ENCODE measurements at places on chromosomes 7 and 10.

GRCh38 chr7:30971840-30972563 lies 8.2 kb downstream of the GHRHR start:
- no peak for DNase-seq

DNA sequence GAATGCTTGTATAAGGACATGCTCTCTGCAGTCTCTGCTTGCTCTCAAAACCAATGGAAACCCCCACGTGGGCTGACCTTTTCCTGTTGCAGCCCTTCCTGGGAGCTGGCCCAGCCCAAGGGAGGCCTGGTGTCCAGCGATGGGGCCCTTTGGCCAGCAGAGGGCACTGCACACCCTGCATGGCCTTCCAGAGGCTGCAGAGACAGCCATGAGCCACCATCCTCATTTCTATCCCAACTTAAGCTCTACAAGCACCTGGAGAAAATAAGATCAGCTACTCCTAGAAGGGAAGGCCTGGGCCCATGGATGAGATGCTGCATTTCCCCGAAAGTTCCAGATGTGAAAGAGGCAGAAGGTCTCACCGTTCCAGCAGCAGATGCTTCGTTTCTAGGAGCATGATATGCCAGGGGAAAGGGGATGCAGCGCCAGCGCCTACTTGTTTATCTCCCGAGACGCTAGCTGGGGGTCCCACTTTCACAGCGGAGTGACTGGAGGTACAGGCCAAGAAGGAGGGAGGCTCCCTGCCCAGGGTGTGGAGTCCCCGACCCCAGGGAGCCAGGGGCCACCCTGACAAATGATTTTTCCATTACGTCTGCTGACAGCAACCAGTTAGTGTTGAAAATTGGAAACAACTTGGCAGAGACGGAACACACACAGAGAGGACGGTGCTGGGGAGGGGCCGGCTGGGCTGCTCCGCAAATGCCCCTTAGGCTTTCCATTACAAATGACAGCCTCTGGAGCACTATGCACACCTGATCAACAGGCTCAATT lies 106.4 kb downstream of the ZRANB1 start:
- peak; percentile 82 for DNase-seq

DNA sequence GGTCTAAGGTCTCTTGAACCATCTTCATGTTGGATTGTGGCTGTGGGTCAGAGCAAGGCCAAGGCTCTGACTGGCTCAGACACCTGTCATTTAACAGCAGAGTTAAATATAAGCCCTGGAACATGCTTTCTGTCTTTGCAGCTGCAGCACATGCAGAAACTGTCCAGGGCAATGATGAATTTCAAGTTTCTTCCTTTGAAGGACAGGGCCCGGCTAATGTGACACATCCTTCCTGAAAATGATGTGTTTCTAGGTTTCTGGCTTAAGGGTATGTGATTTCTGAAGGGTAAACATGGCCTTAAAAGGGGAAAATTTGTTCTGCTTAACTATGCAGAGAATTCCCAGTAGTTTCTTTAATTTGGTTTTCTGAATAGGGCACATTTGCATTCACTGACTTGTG lies 34.0 kb upstream of the SLC35B4 start:
- DNase-seq: no peak

DNA sequence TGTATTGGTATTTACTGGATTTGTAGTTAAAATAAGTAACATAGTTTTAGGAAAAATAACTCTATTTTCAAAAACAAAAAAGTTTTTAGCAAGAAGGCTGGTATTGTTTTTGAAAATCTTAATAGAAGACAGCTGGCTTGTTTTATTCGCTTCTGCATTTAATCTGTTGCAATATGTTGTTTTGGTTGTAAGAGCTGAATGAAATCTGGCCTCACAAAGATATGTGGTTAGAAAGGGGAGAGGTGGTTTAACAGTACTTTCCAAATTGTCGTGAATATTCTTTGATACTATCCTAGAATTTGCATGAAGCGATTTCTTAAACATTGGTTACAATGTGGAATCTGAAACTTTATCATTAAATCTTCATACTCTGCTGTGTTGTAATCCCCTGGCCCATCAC lies 355.9 kb upstream of the FZD8 start:
- DNase-seq: no peak

GRCh38 chr10:71383972-71384687 lies 12.6 kb upstream of the CDH23 start:
- no peak for DNase-seq

- no peak for DNase-seq
Measured at GRCh38 chr10:129730993-129731325, 233.1 kb downstream of the EBF3 start.

- no peak for DNase-seq
Measured at GRCh38 chr10:92719991-92720830, 30.5 kb downstream of the HHEX start.

DNA sequence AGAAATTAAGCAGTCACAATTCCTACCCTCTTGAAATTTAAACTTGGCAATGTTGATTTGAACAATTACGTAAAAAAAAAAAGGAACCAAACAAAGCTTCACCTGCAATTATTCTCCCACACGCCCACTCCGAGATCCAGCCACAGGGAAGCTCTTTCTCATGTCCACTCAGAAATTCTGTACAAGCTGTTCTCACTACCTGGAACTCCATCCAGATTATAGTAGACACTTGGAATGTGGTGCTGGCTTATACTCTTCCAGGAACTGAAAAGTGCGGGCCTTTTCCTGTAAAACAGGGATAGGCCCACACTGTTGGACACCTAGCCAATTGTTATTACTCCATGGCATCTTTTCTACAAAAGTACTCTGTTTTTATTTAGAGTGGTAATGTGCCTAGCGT lies 20.3 kb upstream of the TOMM7 start:
- no peak for DNase-seq

- no peak for DNase-seq
Measured at GRCh38 chr7:141544831-141545230, 6.4 kb upstream of the AGK start.

GRCh38 chr7:158541346-158542010 lies 46.1 kb downstream of the PTPRN2 start:
- DNase-seq: no peak

DNA sequence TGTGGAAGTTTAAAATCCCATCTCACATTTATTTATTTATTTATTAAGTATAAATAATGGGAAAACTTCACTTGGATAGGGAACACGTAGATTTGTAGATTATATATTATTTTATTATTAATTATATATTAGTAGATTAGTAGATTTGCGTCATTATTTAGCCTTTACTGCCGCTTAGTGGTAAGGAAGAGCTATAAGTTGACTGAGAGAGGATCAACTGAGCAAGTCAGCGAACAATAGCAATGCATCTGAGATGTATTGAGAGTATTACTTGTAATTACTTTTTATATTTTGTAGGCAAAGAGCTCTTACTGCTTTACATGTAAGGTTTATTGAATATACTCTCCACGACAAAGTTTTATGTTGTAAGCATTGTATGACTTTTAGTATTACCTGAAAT lies 244.5 kb upstream of the ANKRD30A start:
- DNase-seq: no peak

DNA sequence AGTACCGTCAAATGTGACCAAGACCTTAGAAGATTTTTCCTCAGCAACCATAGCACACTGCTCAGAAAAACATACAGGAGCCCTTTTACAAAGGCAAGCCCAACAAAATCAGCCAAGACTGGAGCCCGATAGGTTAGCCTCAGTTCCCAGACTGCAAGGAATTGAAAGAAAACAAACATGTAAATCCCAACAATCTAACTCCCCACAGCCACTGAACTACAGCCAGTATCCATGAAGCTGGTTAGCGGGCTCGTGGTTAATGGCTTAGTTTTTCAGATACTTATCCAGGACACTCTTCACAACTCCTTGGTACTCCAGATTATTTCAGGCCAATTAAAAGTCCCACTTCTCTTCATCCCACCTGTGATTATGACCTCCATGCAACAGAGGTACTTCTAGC lies 201.6 kb downstream of the IPMK start:
- no peak for DNase-seq

GRCh38 chr7:116327752-116328151 lies 117.4 kb downstream of the TES start:
- no peak for DNase-seq

DNA sequence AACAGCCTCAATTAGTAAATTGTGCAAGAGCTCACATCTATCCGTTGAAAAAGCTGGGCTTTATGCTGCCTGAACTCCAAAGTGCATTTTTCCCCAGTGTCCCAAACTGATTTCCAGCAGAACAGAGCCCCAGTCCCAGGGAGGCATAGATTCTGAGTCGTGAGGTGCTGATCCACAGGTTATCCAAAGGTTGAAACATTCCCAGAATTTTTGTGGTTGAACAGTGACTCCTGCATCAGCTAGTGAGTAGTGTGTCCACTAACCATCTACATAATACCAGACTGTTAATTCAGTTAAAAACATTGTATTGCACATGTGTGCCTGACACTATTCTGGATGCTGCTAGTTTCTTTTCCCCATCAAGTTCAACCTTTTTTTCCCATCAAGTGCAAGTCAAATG lies 761.5 kb downstream of the GATA3 start:
- DNase-seq: no peak

- DNase-seq: no peak
Measured at GRCh38 chr10:95472304-95473088, 88.7 kb downstream of the SORBS1 start.

DNA sequence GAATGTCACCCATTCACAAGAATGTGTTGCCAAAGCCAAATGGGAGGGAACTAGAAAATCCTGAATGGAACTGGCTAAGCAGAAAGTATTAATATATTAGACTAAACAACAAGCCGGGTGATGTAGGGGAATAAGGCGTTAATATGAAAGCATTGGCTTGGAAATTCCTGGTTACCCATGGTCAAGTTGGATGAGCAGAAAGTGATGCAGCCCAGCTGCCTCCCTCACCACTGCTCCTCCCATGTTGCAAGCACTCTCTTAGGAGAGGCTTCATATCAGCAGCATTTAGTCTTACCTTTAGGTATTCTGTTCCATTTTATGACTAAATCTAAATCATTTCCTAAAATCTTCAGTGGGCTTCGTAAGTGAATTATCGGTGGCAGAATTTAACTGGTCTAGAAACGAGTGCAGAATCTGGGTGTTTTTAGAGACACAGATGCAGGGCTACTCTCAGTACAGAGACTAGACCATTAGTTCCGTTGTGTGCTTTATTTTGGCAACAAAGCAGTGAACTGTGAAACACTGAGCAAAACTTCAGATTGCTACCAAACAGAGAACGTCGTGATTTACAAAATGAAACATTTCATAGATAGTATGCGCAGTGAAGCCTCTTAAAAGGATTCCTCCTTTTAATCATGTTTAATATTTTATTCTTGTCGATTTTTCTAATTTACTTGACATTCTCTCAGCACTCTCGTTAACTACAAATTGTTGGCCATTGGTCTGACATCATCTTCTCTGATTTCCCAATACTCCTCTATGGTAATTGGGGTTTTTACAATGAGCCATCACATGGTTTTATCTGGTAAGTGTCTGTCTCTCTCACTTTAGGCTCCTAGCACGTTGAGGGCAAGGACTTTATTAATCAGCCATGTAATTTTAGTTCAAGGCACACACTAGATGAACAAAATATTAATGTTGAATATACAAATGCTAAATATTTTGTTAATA lies 22.0 kb upstream of the HGF start:
- DNase-seq: no peak

- DNase-seq: no peak
Measured at GRCh38 chr7:137142376-137142775, 201.2 kb downstream of the PTN start.

DNA sequence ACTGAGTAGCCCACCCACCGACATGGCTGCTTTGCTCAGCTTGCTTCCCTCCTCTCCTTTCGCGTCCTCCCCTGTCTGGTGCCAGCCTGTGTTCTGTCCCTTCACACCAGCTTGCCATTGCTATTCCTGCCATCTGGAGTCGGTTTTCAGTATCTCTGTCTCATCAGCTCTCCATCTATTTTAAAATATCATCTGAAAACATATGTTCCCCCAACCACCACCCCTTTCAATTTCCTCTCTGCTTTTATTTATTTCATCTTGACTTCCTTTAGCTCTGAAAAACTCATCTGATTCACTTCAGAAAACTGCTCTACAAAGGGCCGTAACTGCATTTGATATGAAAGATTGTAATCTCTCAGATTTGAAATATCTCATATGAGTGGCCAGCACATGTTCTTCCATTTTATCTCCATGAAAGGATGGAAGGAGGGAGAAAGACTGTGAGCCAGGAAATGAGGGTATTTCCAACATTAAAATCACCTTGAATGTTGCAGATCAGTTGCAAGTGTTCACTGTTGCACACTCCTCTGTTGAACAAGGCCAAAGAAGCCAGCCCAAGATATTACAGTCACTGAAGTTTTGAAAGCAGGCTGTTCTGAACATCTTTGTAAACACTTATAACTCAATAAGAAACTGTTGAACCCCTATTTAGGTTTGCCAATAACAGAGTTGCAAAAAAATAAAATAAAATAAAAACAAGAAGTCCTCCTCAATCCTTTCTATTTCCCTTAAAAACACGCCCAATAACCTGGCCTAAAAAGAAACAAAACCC lies 202.4 kb upstream of the NEBL start:
- no peak for DNase-seq

GRCh38 chr10:49107111-49107886 lies 8.0 kb downstream of the VSTM4 start:
- DNase-seq: no peak

DNA sequence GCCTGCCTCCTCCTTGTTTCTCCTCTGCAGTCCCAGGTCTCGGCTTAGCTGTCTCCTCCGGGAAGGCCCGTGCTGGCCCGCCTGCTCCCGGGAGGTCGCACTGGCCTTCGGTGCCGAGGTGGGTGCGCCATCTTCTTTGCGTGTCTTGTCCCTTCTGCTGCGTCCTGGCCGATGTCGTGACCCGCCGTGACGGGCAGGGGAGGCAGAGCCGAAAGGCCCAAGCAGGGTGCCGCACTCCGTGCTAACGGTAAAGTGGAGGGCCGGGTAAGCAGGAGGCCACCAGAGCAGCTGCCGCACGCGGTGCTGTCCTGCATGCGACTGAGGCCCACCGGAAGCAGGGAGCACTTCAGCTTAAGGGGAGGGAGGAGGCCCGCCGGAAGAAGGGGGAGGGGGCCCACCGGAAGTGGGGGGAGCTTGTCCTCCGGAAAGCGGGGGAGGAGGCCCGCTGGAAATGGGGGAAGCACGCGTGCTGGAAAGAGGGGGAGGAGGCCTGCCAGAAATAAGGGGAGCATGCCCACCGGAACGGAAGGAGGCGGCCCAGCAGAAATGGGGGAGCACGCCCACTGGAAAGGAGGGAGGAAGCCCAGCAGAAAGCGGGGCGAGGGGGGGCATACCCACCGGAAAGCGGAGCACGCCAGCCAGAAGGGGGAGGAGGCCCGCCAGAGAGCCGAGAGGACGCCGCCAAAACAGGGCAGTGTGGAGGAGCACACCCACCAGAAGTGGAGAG lies 71.4 kb downstream of the PROSER2 start:
- no peak for DNase-seq

- no peak for DNase-seq
Measured at GRCh38 chr10:35056133-35056532, 34.0 kb downstream of the CUL2 start.

Measured in left renal cortex interstitium (tissue), 4 donors.